ENCODE measurements at places on chromosomes 7 and 10.

DNA sequence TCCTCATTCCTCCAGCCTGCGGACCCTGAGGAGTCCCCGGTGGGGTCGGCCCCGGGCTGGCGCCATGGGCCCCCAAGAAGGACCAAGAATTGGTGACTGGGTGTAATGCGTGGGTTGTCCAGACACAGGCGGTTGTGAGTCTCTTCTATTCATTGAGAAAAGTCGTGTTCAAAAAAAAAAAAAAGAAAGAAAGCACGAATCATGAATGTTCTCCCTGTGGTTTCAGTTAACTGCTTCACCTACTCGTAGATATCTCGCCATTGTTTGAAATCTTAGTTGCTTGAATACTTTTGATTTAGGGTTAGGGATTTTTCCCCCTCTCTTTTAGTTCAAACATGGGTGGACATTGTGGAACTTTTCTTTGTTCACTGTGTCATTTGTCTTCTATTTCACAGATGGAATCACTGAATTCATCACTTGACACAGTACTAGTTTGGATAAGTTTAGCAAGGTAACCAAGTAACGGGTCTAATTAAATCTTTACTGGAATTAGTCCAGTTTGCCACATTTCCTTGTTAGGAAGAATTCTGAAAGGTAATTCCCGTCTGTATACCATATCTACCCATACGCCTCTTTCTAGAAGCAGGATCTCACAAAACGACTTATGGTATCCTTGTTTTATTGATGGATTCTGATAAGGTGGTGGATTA, 775 bp downstream of the STARD3NL start:
- DNase-seq, result no peak

DNA sequence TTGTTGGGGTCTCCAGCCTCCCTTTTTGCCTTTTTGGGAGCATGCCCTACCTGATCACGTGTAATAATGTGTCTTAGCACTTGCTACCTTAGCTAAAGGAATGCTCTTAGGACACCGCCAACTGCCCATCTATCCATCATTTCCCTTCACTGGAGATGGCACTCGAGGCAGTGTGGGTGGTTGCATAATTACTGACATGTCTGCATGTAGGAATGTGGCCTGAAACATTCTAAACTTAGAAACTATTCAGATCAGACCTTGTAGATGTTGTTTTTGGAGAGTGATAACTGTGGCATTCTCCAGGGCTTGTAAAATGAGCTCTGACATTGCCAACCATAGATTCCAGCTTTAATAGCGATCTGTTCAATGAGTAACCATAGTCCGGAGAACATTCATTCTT, 365.8 kb downstream of the BBS9 start:
- DNase-seq, result no peak

DNA sequence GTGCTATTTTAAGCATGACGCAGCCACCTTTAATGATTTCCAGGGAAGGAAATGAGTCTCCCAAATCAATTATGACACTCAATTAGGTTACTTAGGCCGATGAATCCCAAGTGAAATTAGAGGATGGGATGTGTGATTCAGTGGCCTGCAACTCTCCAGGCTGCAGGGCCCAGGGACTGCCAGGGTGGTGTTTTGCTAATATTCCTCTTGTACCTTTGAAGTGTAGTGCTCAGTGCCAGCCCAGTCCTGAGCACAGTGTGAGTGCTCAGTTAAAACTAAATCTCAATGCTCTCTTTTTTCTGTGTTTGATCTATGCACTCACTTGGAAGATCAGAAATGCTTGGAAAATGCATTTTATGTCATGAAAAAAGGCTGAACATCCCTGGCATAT, 51.6 kb downstream of the SEM1 start:
- DNase-seq, result no peak

DNA sequence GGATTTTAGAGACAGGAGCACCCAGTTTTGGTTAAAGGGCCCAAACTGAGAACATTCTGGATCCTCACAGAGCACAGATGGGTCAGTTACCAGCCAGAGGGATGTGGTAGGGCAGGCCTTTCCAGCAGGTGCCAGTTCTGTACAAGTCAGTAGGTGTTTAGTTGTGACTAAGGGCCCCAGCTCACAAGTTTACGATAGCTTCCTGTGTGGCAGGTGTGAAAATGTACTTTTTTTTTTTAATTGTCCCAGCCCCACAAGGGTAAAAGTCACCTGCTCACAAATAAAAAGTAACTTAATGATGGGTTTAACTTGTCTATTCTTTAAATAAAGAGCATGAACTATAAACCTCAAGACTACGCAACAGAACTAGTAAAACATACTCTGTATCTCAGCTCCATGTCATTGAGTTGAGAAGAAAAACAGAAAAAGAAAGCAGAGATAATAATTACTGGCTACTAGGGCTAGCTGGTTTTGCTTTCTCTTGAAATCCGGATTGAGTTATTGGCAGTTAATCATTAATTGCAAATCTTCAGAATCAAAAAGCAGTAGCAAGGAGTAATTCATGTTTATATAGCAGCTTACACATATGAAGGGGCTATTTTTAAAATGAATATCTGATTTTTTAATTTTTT, 15.4 kb downstream of the NFE2L3 start:
- DNase-seq, result no peak

DNA sequence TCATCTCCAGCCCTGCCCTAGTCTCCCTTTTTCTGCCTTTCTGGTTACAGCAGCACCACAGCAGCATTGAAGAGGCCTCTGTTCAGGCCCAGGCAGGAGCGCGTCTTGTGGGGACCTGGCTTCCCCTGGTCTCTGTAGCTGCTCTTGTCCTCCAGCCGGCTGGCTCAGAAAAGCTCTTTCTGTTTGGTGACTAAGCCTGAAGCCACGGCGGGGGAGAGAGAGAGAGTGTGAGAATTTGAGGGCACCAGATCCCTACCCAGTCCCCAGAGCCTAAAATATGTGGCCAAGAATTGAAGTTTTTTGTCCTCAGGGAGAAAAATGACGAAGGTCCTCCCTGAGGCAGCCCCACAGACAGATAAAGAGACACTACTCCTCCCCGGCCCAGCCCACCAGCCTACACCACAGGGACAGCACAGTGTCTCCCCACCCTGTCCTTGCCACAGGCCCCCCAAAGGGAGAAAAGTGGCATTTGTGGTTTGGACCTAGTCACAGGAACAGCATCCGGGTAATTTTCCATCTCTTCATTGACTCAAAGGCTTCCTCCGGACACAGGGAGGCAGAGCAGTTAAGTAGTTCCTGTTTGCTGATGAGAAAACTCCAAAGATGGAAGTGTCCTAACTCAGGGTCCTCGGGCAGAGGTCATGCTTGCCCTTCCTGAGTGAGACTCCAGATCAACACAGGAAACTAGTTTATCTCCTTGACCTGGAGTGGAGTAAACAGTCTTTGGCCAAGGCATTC, 13.3 kb upstream of the FAM180A start:
- DNase-seq, result no peak

DNA sequence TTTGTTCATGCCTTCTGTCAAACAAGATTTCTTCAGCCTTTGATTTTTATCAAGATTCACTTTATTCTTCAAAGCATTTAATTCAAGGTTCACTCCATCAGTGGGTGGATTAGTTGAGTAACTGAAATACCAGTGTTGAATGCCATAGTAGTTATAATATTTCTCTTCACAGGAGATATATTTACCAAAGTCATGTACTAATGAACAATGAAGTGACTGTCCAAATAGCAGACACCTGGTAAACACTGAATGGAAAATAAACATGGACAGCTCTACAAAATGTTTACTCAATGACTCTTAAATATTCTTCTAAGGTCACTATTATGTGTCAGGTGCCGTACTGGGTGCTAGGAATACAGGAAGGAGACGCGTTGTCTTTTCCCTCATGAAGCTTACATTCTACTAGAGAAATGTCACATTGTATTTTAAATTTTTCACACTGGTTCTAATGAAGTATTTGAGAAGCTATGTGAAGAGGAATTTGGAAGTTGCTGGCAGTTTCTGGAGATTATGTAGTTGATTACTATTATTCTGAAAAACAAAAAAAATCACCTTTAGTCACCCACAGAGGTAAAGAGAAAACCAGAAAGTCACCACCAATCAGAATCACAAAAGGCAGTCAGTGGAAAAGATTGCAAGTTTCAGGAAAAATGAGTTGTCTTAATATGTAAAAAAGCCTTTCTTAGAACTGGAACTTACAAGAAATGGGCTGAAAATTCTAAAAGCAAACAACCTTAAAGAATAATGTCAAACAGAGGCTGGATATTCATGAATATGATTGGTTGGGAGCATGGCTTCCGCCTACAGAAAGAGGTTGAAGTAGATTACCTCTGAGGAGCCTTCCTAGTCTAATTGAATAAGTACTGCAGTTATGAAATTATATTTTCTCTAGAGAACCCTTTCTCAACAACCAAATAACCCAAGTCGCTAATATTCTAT, 84.5 kb downstream of the RTKN2 start:
- no peak for DNase-seq

DNA sequence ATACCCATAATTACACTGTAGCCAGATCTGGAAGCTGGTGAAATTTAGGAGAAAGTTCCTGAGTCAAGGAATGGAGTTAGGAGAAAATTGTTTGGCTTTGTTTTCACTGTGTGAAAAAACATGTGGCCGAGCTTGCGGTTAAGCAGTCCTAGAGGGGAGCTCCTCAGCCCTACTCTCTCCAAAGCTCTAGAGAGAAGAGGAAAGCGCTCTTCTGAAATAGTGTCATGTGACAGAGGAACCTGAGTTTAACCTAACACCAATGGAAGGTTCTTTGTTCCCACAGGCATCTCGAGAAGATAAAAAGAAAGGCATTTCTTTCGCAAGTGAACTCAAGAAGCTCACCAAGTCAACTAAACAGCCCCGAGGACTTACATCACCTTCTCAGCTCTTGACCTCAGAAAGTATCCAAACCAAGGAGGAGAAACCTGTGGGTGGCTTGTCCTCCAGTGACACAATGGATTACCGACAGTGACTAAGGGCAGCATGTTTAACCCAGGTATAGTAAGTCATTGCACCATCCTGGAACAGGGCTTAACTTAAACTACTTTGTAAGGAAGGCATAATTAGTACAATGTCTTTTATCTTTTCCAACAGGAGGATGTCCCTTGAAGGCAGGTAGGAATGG, 38.0 kb downstream of the NOC3L start:
- no peak for DNase-seq

GRCh38 chr7:158586499-158587161, 993 bp downstream of the PTPRN2 start:
- DNase-seq, result no peak

GRCh38 chr10:98028168-98028770, 2.2 kb downstream of the CRTAC1 start:
- peak; percentile 12 for DNase-seq

- no peak for DNase-seq
Measured at GRCh38 chr7:50394315-50394714, 55.8 kb downstream of the FIGNL1 start.
